SJSA1 (cell line): ENCODE measurements at places on chromosomes 16 and 17. TPM values are rescaled to one million over a fixed set of nuclear protein-coding genes. Genes with fewer than 3 reads are reported as not detected.
A peak's percentile ranks its signal among the peaks of the same experiment; 100 is the strongest.

DNA sequence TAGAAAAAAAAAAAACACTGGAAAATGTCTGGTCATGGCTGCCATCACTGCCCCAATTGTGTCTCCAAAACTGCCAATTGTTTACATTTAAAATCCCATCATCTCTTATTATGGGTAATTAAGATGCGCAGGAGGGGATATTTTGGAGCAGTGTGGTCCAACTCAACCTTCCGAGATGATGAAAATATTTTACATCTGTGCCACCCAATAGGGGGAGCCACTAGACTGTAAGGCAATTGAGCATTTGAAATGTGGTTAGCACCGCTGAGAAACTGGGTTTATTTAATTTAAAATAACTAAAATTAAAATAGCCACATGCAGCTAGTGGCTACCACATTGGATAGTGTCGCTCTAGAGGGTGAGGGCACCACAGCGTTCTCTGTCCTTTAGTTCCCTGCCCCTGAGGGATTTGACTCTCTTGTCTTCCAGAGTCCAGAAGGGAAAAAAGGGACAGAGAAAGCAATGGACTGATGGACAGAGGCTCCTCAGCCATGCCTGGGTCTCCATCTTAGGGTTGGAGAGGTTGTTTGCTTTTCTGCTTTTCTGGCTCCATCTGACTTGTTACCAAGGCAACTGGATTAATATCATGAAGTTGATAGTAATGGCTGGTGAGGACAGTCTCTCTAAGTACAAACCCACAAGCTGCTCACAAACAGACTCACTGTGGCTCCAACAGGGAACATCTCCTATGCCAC is 3.5 kb downstream of the MPO start:
- no peak for DNase-seq

GRCh38 chr16:78815713-78816112 is 716.3 kb downstream of the WWOX start:
- no peak for DNase-seq

The CCDC154 gene
- total RNA-seq = not detected in 2 replicates

DNA sequence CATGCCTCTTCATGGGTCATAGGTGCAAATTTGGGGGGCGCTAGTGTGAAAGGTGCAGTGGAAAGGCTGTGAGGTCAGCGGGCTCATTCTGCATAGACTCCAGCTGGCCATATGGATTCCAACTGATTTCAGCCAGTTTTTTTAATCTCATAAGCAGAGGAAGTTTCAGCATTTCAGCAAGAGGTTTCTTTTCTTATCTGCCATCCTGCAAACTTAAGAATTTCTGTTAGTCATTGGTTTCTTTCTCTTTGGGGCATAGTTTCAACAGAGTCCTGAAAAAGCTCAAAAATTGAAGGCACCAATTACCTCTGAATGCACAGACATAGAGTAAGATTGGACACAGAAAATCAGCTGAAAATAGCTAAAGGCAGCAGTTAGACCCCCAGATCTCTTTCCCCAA is 16.2 kb upstream of the ALOX15 start:
- DNase-seq = no peak

DNA sequence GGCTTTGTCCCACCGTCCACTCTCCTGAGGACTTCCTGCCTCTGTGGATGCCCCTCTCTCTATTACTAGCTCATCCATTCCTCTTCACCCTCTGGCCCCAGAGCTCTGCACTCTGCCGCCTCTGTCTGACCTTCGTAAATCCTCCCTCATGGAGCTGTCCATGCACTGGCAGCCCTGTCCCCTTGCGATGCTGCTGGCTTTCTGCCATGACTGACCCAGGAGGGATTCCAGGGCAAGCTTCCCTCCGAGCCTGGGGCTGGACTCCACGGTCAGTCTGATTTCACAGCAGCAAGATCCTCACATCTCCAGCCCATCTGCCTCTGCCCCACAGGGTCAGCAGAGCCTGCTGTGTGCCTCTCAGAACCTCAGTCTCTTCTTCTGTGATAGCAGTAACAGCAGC is 4.7 kb downstream of the CBFA2T3 start:
- no peak for DNase-seq

DNA sequence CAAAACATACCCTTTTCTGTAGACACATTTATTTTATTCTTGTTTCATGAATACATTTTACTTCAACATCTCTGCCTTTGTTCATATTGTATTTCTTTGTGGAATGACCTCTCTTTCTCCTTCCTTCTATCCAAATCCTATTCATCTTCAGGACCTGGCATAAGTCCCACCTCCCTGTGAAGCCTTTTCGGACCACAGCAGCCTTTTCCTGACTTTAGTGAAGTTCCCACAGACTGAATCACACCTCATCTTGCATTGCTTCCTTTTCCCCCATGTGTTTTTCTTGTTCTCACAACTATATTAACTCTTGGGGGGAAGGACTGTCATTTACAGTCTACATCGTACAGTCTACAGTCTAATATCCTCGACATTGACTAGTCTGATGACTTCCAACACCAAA is 58.2 kb downstream of the MFSD11 start:
- DNase-seq = no peak

The LPO gene
- total RNA-seq = not detected in 2 replicates

- DNase-seq = no peak
Observed at GRCh38 chr16:58563235-58563634, 47.9 kb downstream of the SETD6 start.

- no peak for DNase-seq
Observed at GRCh38 chr17:34319039-34319483, at the start of gene CCL8. CCL8 (plus strand) TSS chr17:34319435; CDS start chr17:34319502, 67 bp downstream.

The OTOP2 gene
- not detected in 2 replicates for total RNA-seq

DNA sequence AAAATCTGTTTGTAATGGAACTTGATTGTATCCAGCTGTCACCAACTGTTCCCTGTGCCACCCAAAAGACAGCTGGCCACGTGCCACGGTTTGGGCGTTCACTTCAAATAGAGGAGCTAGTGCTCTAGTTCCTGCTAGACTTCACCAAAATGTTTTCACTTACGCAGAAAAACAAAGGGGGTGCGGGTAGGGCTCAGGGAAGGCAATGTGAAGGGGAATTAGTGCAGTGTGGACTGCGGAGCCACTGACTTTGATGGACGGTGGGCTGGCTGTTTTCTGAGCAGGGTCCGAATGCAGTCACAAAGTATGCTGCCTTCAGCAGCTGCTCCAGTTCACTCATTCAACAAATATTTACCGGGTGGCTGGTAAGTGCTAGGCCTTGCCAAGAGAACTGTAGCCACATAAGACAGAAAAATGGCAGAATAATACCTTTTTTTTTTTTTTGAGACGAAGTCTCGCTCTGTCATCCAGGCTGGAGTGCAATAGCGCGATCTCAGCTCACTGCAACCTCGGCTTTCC is 7.6 kb upstream of the CYTH1 start:
- peak; percentile 80 for DNase-seq

GRCh38 chr17:72683506-72684404 is 408.7 kb downstream of the SLC39A11 start:
- DNase-seq = peak; percentile 82

The SPATA22 gene
- not detected in 2 replicates for total RNA-seq

GRCh38 chr16:55981557-55981956 is 106.4 kb upstream of the CES5A start:
- DNase-seq = no peak

DNA sequence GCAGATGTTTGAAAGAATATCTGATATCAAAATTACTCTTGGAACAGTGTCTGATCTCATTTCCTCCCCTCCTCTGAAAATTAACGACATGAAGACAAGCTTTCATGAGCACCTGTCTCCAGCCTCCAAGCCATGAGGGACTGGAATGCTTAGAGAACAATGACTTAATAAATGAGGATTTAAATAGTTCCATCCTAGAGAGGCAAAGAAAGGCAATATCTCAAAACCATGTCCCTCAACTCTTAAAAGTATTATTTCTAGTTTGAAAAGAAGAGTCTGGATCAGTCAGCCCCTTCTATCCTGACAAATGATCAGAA is 137.5 kb downstream of the ANKFN1 start:
- DNase-seq = no peak

GRCh38 chr17:50447870-50448595 is 20.6 kb downstream of the CHAD start:
- DNase-seq = no peak

GRCh38 chr17:3917391-3917931 is 1.2 kb upstream of the P2RX1 start:
- DNase-seq = peak; percentile 70

The CACNA1H gene
- not detected in 2 replicates for total RNA-seq

DNA sequence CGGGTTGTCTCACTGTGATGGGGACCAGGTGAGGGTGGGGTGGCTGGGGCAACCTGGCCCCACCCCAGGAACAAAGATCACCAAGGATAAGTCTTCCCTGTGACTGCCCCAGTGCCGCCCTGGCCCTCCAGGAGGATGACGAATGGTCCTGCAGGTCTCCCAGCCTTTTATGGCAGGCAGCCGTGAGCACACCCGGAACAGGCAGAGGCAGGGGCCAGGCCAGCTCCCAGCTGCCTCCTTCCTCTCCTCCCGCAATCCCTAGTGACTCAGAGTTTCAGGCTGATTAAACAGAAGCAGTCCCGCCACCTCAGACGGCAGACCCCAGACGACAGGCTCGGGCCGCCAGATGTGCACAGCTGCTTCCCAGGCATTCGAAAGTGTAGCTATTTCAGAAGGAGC is 13.3 kb downstream of the JUP start:
- DNase-seq = peak; percentile 76

GRCh38 chr17:45783593-45784292 is 377 bp upstream of the CRHR1 start:
- DNase-seq = no peak

DNA sequence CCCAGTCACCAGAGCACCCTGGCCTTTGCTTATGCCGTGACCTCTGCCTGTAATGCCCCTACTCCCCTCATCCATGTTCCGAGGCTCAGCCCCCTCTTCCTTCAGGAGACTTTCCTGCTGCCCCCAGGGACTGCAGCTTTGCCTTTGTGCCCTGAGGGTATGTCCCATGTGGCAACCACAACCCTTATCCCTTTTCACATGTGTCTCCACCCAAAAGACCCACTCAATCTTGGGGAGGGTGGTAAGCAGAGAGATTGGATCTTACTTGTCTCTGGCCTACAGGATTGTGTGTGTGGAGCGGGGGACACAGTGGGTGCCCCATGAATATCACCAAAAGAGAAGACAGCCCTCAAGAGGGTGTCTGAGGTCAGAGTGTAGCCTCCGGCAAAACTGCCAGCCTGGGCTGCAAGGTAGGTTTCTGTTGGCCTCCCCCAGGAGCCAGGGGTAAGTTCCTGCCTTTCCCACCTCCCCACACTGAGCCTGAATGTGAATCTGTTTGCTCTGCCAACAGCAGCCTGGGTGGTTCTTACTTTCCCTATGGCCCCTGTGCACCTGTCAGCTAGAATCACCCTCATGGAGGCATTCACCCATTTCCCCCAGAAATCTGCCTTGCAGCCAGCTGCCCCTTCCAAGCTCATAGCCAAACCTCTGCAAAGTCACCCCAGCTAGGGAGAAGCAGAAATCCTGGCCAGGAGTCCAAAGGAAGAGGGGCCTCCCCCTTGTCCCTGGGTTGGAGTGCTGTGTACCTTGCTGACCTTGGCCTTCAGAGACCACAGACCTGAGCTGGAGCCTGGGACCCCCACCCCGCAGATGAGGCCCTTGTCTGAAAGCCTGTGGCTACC is 11.5 kb upstream of the C17orf113 start:
- DNase-seq = no peak

GRCh38 chr17:17366941-17367875 is 64.0 kb downstream of the NT5M start:
- no peak for DNase-seq

GRCh38 chr17:3026856-3027751 is 36.3 kb downstream of the OR1D5 start:
- no peak for DNase-seq

GRCh38 chr16:30953111-30953510 is 4.2 kb downstream of the ORAI3 start:
- no peak for DNase-seq

- DNase-seq = no peak
Observed at GRCh38 chr17:75642182-75642783, 9.0 kb downstream of the SMIM5 start.

The RAD51C gene
- 74.9 and 77.8 TPM in 2 replicates for total RNA-seq

DNA sequence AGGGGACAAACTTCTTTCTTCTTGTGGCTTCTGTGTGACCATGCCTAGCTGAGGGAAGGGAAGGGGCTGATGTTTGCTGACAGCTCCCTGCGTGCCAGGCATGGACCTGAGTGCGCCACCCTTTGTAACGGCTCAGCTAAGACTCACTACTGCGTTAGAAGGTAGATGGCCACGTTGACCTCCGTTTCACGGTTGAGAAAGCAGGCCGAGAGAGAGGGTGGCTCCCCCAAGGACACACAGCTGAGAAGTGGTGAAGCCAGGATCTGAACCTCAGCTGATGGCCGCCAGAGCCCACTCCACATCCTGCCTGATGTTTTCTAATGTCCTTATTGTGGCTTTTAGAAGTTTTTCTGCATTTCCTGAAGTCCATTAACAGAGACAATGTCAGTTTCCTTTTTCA is 45.1 kb downstream of the RGS9 start:
- DNase-seq = no peak

GRCh38 chr17:66915204-66915611 is 49.3 kb upstream of the CACNG4 start:
- DNase-seq = peak; percentile 75

DNA sequence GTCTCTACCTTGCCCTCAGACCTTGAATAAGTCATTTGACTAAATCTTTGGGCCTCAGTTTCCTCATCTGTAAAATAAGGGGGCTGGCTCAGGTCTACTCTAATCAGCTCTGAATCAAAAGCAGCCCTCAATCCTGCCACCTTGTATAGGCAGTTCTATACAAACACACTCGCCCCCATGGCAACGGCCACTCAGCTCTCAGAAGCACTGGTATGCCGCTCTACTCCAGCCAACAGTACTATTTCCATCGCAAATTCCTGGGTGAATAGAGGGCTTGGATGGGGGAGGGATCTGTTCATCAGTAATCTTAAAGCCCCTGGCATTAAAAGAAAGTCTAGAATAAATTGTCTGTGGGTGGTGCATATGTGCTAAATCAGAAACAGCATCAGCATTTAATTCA is 21.2 kb upstream of the TAOK1 start:
- DNase-seq = no peak

DNA sequence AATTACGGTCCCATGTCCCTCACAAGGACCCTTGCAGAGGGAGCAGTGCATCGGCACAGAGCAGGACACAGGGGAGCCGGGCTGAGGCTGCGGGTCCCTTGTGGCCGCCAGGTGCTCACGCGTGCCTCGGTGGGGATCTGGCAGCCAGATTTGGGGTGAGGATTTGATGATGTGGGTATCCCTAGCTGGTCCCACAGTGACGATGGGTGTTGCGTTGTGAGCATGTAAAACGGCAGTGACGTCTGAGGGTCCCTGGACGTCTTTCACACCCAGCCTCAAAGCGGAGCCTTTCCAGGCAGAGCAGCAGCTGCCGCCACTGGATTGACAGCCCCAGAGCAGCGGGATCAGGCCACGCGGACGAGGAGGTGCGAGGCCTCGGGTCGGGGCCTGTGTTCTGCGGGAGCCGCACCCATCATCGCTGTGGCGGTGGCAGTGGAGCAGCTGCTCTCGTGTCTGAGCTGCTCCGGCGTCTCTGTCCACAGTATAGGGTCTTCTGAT is 54.6 kb downstream of the WDR45B start:
- DNase-seq = no peak
